G401 (cell line): ENCODE measurements at places on chromosomes 11 and 22. TPM values are rescaled to one million over a fixed set of nuclear protein-coding genes. Genes with fewer than 3 reads are reported as not detected.

Gene TOMT
- not detected in 2 replicates for total RNA-seq

Gene MS4A2
- not detected in 2 replicates for total RNA-seq

Gene HIC2
- total RNA-seq: 16.5 and 18.5 TPM in 2 replicates

Gene SULT4A1
- 5.5 and 9.5 TPM in 2 replicates for total RNA-seq

Gene ILK
- total RNA-seq: 112 and 149 TPM in 2 replicates

Gene ARHGAP42
- total RNA-seq: not detected in 2 replicates

Gene BTG4
- 1.4 and 8.1 TPM in 2 replicates for total RNA-seq

Gene RAG2
- not detected in 2 replicates for total RNA-seq

Gene MYO7A
- 0.64 and 4.1 TPM in 2 replicates for total RNA-seq
